NCI-H1092 (cell line): ENCODE measurements at places on chromosomes 7 and 10.

DNA sequence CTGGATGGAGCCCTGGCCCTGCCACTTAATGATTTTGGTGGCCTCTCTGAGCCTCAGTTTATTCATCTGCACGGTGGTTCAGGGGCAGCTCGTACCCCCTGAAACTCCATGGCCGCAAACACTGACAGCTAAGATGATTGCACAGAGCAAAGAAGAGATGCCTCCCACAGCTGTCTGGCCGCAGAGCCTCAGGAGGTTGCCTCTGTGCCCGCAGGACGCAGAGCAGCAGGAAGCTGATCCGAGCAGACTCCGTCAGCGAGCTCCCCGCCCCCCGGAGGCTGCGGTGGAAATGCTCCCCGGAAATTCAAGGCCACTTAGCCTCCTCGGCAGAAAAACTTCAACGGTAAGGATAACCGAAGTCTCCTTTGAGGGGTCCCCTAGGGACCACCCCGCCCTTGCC is 30.2 kb upstream of the C10orf53 start:
- DNase-seq = no peak

GRCh38 chr10:11869219-11869618 is 46.1 kb downstream of the PROSER2 start:
- no peak for DNase-seq

DNA sequence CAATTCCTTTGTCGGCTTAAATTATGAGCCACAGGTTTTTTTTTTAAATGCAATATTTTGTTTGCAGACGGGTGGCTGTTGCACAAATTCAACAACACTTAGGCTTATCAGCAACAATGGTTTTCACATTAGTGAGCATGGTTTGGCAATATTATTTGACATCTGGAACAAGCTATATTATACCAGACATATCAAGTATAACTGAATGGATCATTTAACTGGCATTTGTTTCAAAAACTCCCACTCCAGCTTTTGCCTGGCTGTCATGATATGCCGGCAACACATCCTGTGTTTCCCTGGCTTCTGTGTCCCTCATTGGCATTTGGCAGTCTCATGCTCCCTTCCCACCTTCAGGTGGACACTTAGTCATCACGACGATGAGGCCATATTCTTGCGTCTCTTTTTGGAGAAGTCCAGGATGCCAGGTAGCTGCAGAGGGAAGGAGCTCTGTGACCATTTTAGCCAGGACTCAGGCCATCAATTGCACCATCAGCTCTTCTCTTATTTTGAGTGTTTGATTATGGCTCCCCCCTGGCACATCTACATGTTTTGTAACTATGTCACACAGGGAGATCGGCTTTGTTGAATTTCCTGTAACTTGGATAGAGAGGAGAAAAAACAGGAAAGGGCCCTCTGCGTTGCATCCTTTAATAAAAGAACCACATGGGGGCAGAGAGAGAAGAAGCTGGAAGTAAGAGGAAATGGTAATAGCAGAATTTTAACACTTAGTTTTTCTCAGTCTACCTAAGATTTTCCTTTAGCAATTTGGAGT is 413.9 kb downstream of the LRMDA start:
- no peak for DNase-seq

DNA sequence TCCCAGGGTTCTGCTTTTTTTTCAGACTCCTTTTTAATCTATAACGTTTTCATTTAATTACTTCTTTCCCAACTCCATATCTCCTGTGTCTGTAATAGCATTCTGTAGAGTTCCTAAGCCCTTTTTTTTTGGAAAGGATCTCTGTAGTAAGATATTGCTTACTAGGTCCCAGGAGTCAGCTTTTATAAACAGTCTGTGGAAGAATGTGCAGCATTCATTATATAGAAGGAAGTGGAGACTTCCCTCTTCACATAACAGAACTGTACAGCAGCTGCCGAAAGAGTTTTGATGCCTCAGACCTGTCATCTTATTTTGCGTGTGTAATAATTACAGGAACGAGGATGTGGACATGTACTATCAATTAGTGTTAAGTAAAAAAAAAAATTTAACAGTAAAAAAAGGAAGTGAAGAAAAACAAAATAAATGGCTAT is 7.4 kb upstream of the STEAP4 start:
- DNase-seq = no peak

DNA sequence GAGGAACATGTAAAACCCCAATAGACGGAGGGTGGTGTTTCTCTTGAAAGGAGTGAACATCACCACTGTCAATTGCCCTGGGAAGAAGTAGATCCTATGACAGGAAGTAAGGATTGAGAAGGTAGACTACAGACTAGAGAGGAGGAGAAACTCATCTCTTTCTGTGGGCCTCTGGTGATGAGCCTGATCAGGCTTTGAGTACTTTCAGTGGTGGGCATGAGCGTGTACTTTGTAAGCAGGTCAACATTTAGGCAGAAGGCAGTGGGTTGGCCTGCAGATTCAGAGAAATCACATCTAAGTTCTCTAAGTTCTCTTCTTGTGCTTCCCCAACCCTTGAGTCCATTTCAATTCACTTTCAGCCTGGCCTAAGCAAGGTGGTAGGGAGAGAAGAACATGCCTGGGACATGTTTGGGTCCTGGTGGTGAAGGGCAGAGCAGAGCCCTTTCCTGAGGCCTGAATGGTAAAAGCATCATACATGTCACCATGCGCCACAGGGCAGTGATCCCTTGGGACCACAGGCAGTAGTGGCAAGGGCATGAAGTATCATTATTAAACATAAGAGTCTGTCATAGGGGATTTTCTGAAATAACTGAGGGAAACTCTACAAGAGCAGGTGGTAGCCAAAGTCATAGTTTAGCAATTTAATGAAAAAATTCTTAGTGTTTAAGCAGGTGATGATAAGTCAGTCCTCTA is 56.4 kb upstream of the ANKRD1 start:
- no peak for DNase-seq

DNA sequence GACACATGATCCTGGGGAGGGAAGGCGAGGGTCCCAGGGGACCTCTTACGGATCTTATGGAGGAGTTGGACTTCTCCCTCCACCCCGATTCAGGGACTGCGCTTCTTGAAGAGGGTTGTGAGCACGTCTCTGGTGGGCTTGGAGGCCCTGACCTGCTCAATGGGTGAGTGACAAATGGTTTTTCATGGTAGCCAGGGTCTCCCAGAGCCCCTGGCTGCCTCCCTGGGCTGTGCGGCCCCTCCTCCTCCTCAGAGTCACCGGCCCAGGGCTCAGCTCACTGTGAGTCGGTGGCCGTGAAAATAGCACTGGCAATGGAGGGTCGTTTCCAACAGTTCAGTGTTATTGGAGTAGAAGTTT is 26.6 kb downstream of the INPP5A start:
- no peak for DNase-seq

DNA sequence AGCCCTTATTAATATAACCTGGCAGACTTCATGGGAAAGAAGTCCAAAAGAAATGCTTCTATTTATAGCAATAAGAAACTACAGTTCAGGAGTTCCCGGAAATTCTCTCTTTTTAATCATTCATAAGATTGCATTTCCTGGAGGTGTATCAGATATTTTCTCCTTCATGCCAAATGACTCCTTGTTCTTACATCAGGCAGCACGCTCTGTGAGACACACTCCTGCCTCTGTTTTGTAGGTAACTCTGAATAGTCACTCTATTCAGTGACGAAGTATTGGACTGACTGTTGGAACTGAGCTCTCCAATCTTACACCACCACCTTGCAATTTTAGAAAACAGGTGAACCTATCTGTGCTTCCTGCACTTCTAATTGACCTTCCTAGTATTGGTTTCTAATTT is 78.7 kb upstream of the MSRB2 start:
- no peak for DNase-seq

- DNase-seq = no peak
Observed at GRCh38 chr10:33459602-33460001, 125.1 kb upstream of the NRP1 start.

- no peak for DNase-seq
Observed at GRCh38 chr7:101395376-101395775, 32.7 kb downstream of the COL26A1 start.

- no peak for DNase-seq
Observed at GRCh38 chr7:44944821-44945220, 34.0 kb downstream of the MYO1G start.
